Transverse colon (tissue), 4 donors: ENCODE measurements at places on chromosomes 16 and 17.

- DNase-seq = no peak
- H3K4me1 ChIP-seq = no peaks in the 10 kb centered on the region
- no peak overlapping the region for H3K27ac ChIP-seq
- H3K4me3 ChIP-seq = no peak overlapping the region
Observed at GRCh38 chr16:51201604-51202003, 50.5 kb upstream of the SALL1 start.

- no peak for DNase-seq
- no peaks in the 10 kb centered on the region for H3K36me3 ChIP-seq
- no peak overlapping the region for H3K4me3 ChIP-seq
- H3K27me3 ChIP-seq = no peaks in the 10 kb centered on the region
Observed at GRCh38 chr17:55487695-55488432, 23.4 kb downstream of the SMIM36 start.

- H3K27me3 ChIP-seq = peaks cover 6% of the 10 kb centered on the region
- H3K27ac ChIP-seq = no peak overlapping the region
- DNase-seq = no peak
- H3K4me3 ChIP-seq = no peak overlapping the region
- no peaks in the 10 kb centered on the region for H3K36me3 ChIP-seq
Observed at GRCh38 chr17:5127910-5128309, 12.1 kb downstream of the USP6 start.

DNA sequence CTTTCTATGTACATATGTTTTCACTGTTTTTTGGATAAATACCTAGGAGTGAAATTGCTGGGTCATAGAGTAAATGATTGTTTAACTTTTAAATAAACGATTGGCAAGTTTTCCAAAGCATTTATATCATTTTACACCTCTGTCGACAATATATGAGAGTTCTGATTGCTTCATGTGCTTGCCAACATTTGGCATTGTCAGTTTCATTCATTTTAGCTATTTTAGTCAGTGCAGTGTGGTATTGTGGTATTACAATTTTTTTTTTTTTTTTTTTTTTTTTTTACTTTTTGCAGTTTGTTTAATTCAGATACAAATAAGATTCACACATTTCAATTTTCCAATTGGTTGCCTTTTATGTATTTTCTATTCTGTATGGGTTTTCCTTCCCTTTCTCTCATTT lies 26.0 kb downstream of the TADA2A start:
- no peak overlapping the region for H3K27ac ChIP-seq
- peaks cover 10% of the 10 kb centered on the region for H3K36me3 ChIP-seq
- DNase-seq = no peak
- no peaks in the 10 kb centered on the region for H3K27me3 ChIP-seq

GRCh38 chr16:83967838-83968305 lies at the start of gene NECAB2:
NECAB2 (plus strand) TSS chr16:83968244; CDS start chr16:83968649, 405 bp downstream.
- H3K27me3 ChIP-seq = peaks cover 16% of the 10 kb centered on the region
- no peak within 1 kb of the TSS for H3K4me3 ChIP-seq
- no peaks in the 10 kb centered on the region for H3K36me3 ChIP-seq
- H3K27ac ChIP-seq = no peak within 1 kb of the TSS
- H3K4me1 ChIP-seq = no peaks in the 10 kb centered on the region

DNA sequence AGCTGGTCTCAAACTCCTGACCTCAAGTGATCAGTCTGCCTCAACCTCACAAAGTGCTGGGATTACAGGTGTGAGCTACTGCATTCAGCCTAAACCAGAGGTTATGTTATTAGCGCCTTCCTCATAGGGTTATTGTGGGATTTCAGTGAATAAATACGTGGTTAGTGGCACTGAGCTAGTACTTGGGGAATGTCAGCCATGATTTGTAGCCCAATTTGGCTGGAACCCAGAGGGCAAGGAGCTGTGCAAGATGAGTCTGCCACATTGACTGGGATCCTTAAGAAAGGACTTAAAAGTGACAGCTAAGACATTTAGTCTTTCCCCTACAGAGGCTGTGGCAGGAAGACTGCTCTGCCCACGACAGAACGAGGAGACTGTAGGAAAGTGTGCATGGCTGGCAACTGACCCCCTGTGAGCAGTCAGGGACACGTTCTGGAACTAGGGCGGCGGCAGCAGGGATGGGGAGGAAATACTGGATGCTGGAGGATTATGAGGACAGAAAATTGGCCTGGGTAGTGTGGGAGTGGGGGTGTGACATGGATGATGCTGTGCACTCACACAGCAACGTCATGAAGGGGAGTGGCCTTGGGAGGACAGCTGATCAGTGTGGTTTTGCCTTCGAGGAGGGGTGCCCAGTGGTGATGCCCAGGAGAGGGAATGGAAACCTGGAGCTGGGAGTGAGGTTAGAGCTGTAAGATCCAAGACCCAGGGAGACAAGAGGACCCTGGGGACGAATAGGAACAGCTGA lies 14.6 kb downstream of the ATP5PD start:
- no peaks in the 10 kb centered on the region for H3K36me3 ChIP-seq
- peaks cover 45% of the 10 kb centered on the region for H3K4me1 ChIP-seq
- H3K4me3 ChIP-seq = no peak overlapping the region
